Activated T-cell treated with anti-CD3 and anti-CD28 coated beads, Interleukin-2, amount 50 U/mL, for 48 hours (primary cell): ENCODE measurements at places on chromosomes 3 and 15.

DNA sequence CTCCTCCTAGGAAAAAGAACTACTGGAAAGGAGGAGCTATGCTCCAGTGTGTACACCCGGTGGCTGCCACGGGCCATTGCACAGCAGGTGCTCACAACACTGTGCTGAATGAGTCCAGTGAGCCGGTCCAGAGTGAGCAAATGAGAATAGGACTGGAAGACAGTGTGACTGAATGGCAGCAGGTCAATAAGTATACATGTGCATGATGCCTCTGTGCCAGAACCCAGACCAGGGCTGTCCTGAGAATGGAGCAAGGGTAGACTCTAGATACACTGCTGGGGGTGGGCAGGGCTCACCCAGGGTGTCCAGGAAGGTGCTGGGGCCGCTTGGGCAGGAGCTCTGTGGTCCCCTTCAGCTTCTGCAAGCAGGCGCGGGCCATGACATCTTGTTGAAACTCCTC, 8.3 kb downstream of the POLG start:
- no peak for DNase-seq

- no peak for DNase-seq
Observed at GRCh38 chr3:173138026-173138425, 3.0 kb downstream of the SPATA16 start.

GRCh38 chr3:170513642-170514041, 72.2 kb downstream of the SLC7A14 start:
- DNase-seq, result no peak

- DNase-seq, result no peak
Observed at GRCh38 chr15:68546318-68546717, 32.5 kb upstream of the CORO2B start.

DNA sequence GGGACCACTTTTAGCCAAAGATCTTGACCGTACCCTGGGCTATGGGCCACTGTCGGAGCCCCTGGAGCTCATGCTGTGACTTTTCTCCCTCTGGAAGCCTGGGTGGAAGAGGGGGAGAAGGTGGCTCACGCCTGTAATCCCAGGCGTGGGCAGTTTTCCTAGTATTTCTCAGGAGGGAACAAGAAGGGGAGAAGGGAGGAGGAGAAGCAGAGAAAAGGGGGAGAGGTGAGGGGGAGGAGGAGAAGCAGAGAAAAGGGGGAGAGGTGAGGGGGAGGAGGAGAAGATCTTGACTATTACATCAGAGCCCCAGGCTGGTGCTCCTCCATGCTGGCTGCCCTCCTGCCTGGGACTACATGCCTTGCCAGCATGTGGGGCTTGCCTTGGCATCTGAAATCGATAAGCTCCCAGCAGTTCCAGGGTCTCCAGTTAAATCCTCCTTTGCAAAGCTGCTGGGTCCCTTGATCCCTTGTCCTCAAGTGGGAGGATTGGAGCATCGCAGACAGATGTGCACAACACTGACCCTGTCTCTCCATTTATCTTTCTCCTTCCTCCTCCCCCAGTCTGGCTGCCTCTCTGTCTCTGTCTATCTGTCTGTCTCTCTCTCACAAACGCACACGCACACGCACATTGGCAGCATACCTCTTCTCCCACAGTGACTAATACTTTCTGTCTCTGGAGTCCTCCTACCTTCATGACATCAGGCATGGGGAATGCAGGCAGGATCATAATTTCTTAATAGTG, 41.6 kb downstream of the MRAS start:
- no peak for DNase-seq

DNA sequence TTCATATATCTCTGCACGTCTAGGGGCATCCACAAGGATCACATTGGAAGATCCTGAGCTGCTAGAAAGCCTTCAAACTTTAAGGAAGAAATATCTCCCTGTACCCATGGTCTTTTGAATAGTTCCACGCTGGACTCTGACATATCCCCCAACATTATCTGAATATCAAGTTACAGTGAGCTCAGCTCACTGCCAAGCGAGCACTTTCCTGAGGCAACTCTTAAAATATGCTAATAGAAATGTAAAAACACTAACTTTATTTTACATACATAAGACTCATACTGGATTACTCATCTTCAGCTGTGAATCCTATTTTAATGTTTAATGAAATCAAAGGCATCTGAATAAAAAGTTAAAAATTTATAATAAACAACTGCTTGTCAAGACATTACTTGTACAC, 420.2 kb upstream of the CCDC54 start:
- DNase-seq, result no peak

DNA sequence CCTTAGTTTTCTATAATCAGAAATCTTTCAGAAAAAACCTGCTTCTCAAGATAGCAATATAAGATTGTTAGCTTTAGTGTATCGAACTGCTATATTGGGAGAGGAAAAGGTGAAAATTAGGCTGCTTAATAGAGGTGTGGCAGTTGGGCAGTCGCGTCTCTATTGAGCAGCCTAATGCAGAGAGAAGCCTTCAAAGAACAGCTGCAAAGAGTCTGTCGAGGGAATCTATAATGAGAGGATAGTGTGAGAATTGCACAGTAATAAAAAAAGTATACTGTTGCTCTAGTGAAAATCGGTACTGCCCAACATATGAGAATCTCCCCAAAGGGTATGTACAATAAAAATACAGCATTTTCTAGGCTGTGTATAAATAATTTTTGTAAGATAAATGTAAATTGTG, 184.4 kb downstream of the TCF12 start:
- DNase-seq, result no peak

- DNase-seq, result no peak
Observed at GRCh38 chr3:149296972-149297371, 36.5 kb downstream of the TM4SF18 start.

GRCh38 chr3:50221411-50222168, 14.4 kb upstream of the GNAI2 start:
- no peak for DNase-seq

DNA sequence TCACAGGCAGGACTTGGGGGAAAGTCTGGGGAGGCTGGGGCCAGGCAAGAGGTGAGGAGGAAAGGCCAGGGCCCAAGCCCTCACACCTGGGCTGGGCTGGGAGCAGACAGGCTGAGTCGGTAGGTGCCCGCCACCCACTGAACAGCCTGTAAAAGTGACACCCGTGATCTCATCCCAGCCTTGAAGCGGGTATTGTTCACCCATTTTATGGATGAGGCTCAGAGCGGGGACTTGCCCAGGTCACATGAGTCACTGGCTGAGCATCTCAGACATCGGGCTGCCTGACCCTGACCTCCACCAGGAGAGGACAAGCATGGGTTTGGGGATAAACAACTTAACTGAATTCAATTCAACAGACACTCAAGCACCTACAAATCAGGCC, 52.0 kb upstream of the CTSH start:
- no peak for DNase-seq

DNA sequence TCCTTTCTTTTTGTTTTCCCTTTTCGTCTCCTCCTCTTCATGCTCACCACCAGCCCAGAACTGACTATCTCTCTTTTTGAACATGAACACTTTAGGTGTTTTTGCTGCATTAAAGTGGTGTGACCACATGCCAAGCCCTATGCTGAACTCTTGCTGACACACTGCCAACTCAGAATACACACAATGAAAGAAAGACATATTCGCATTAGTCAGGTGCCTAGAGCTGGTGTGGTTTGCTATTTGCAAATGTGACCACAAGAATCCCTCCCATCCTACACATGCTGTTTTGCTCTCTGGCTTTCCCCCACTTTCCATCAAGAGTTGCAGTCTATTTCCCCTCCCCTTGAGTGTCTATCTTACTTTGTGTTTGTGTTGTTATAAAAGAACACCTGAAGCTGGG, 967.8 kb upstream of the CFAP20DC start:
- peak; percentile 53 for DNase-seq

DNA sequence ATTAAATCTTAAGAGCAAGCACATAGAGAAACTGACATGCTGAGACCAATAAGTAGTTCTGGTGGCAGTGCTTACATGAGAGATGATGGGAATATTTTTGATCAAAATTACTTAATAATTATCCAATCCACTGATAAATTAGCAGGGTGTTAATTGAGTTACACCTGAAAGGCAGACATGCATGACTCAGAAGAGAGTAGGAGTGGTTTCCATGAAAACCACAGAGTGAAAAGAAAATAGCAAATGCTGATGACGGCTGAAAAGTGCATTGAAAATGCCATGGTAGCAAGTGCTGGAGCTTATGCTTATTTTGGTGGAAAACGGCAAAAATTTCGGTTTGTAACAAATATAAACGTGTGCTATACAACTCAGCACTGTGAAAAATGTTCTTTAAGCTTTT, 267.8 kb upstream of the LRRN1 start:
- no peak for DNase-seq

DNA sequence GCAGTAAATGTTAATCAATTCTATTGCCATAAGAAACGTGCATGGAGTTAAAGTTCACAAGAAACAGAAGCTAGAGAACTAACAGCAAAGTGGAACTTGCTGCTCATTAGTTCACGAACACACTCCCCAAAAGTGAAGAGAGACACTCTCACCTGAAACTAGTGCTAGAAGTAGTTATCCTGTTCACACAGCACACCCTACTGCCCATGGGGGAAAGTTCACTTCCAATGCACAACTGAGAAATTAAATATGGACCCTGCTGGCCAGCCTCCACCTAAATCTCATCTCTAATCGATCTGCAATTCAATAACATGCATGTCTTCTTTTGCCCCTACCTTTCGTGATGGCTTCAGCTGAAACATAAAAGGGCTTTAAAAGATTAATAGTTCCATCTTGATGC, 39.4 kb upstream of the FRMD4B start:
- peak; percentile 33 for DNase-seq

DNA sequence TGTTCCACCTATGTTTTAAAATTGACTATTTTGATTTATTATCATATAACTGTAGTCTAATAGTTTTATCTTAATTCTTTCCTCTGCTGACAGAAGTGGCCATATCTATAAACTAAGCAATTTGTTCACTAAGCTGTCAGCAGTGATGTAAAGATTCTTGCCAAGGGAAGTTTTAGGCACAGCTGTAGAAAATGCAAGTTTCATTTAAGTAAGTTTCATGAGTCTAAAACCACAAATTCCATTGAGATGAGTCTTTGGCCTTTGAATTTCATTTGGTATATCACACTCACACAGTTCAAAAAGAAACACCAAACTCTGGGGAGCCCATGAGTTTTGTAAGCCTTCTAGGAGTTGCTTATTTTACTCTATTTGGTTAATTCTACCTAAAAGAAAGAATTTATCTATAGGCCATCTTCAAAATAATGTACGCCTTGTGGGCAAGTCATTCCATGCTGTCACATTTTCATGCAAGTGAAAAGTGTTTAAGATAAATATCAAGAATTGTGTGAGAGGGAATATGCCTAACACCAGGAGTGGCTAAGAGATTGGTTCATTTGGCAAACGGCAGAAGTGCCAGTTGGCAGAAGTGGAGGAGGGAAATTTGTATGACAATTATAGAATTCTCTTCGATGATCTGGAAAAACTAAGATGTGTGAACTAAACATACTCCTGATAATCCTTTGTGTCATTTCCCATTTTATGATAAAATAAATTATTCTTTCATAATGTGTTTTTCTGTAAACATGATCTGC, 292.9 kb downstream of the ZIC4 start:
- no peak for DNase-seq

- no peak for DNase-seq
Observed at GRCh38 chr15:83747050-83747717, 93.3 kb downstream of the ADAMTSL3 start.

DNA sequence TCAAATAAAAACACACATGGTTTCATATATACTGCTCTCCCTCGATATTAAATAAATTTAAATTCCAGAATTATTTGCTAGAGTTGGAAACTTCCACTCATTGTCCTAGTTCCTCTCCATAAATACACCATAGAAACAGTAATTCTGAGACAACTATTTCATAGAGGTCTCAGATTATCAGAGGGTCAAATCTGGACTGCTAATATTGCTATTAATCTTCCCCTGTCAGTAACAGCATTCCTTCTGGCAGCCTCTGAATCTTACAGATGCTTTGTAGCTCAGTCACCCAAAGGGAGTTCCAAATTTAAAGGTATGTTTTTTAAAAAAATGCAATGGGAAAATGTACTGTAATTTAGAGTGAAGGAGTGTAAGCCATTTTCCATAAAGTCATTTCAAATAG, 428.8 kb downstream of the PYDC2 start:
- DNase-seq, result no peak

DNA sequence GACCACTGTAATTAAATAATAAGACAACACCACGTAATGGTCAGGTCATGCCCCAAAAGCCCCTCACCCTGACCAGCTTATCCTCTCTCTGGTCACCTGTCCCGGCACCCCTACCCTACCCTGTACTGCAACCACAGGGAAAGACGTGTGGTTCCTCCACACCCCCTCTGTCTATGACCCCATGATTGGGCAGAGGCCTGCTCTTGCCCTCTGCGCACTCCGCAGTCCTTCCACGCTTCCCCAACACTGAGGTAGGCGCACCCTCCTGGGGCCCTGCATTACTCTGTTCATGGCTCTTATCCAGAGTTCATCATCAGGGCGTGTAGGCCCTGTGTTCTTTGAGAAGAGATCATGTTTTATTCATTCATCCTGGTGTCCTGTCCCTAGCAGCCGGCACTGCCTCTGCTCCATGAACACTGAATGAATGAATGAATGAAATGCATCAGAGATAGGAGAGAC, 33.8 kb downstream of the MGLL start:
- no peak for DNase-seq

- no peak for DNase-seq
Observed at GRCh38 chr3:24088782-24089181, 143.7 kb downstream of the NR1D2 start.

- DNase-seq, result no peak
Observed at GRCh38 chr15:91625506-91625905, 228.0 kb upstream of the SLCO3A1 start.

- no peak for DNase-seq
Observed at GRCh38 chr3:128547368-128547987, 54.5 kb upstream of the GATA2 start.

- no peak for DNase-seq
Observed at GRCh38 chr3:188220097-188220788, 66.3 kb downstream of the LPP start.

GRCh38 chr15:70866982-70867641, 13.2 kb upstream of the LARP6 start:
- DNase-seq, result no peak

GRCh38 chr15:57263520-57263919, 112.8 kb upstream of the CGNL1 start:
- no peak for DNase-seq

GRCh38 chr15:81363718-81364500, 10.1 kb downstream of the TMC3 start:
- DNase-seq, result no peak

DNA sequence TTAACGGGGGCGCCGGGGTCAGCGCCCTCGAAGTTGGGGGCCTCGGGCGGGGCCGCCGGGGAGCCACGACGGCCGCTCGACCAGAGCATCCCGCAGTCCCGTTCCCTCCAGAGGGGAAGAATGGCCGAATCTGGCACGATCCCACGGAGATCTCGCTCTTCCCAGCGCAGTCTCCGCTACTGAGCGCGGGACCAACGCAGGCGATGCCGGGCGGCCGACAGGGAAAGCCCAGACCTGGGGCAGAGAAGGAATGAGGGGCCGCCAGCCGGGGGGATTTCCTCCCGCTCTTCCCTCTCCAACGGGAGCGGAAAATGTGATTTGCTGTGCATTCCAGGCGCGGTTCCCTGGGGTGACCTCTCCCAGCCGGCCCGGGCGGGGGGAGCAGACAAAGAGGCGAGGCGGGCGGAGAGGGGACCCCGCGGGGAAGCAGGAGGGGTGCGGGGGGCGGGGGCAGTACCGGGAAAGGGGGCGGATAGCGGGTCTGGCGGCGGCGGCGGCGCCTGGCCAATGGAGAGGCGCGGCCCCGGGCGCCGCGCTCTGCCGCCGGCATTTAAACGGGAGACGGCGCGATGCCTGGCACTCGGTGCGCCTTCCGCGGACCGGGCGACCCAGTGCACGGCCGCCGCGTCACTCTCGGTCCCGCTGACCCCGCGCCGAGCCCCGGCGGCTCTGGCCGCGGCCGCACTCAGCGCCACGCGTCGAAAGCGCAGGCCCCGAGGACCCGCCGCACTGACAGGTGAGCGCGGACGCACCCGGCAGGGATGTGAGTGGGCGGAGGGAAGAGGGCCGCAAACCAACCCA, at the start of gene GREM1:
TSS of gene GREM1 (plus strand) at position 579 of the 801 bp plus-strand sequence. CDS start 12,687 bp downstream, outside the sequence.
- DNase-seq, result no peak
